CD4-positive, alpha-beta T cell treated with Interferon gamma for 1 hour (primary cell): ENCODE measurements at places on chromosomes 13 and 19.
A peak's percentile ranks its signal among the peaks of the same experiment; 100 is the strongest.

DNA sequence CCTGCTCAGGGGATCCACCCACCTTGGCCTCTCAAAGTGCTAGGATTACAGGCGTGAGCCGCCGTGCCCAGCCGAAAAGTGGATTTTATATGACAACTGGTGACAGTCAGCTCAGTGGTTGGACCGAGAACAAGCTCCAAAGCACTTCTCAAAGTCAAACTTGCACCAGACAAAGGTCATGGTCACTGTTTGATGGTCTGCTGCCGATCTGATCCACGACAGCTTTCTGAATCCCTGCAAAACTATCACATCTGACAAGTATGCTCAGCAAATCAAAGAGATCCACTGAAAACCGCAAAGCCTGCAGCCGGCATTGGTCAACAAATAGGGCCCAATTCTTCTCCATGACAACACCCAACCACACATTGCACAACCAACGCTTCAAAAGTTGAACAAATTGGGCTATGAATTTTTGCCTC, 21.6 kb upstream of the NAA16 start:
- no peak for DNase-seq

GRCh38 chr13:41313117-41313516, 2.0 kb downstream of the NAA16 start:
- DNase-seq: no peak

- DNase-seq: no peak
These were observed 36.8 kb upstream of the TM9SF2 start for GRCh38 chr13:99464441-99464949.

DNA sequence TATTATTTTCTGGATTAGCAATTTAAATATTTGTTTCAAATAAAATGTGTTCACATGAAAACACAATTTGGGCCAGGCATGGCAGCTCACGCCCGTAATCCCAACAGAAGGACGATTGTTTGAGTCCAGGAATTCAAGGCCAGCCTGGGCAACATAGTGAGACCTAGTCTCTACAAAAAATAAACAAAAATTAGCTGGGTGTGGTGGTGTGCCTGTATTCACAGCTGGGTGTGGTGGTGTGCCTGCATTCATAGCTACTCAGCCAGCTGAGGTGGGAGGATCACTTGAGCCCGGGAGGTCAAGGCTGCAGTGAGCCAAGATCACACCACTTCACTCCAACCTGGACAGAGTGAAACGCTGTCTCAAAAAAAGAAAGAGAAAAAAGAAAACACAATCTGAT, 46.4 kb downstream of the KPNA3 start:
- DNase-seq: no peak

DNA sequence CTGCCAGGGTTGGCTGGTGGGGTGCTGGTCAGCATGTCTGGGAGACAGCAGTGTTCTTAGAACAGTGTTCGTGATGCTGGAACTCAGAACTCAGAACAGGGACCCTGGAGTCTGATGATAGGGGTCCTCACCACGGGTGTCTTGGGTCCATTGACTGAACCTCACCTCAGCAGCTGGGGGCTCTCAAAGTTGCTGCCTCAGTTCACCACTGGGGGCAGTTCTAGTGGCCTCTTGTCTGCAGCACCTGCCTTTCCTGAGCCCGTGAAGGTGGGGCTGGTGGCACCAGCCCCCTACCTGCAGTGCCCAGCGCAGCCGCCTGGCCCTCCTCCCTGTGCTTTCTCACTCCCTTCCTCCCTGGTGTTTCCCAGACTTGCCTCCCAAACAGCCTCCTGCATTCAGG, 28.5 kb downstream of the SAFB start:
- DNase-seq: no peak

- peak; percentile 81 for DNase-seq
These were observed 8.0 kb downstream of the DNASE2 start for GRCh38 chr19:12872941-12873890.

GRCh38 chr19:34484328-34484727, 2.8 kb downstream of the WTIP start:
- no peak for DNase-seq

DNA sequence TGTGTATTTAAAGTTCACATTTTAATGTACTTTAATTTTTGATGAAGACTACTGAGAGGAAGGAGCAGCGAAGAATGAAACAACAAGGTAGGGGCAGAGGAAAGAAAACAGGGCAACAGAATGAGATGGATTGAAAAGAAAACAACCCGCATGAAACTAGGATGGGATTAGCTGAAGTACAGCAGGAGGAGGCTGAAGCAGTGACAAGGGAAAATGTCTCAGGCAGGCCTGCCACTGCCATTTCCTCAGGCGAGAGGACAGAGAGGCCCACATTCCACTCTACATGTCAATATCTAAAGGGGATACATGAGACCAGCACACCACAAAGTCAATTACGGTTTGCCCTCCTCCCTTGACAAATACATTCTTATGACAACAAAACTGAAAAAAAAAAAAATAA, 1703.2 kb downstream of the EFNB2 start:
- DNase-seq: no peak

DNA sequence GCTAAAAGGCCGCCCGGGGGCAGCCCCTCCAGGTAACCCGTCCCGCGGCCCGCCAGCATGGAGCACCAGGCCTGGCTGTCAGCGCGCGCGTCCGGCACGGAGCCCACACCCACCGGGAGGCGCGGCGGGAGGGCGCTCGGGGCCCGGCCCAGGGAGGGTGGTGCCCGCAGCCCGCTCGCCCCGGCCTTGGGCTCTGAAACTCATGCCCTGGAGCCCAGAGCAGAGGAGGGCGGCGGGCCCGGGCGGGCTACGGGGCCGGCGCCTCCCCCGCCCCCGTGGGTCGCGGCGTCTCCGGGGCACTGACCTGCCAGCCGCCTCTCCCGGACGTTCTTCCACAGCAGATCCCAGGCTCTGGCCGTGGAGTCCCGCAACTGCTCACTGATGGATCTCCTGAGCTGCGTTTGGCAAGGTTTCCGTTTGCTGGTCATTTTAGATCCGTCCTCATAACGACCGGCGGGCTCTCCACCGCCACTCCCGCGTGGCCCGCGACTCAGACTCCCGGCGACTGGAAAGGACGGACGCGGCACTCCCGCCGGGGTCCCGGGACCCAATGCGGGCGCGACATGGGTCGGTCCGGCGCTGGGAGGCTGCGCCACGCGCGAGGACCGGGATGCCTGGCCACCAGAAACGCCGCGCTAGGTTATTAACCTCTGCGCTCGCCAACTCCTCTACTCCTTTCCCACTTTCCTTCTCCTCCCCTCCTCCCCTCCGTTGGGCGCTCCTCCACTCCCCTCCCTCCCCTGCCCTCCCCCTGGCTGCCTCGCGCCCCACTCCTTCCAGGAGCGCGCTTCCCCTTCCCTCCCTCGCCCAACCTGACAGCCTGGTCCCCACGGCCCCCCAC, 64.7 kb upstream of the STARD13 start:
- DNase-seq: no peak

- DNase-seq: no peak
These were observed 16.4 kb upstream of the ZNF331 start for GRCh38 chr19:53521373-53522202.

DNA sequence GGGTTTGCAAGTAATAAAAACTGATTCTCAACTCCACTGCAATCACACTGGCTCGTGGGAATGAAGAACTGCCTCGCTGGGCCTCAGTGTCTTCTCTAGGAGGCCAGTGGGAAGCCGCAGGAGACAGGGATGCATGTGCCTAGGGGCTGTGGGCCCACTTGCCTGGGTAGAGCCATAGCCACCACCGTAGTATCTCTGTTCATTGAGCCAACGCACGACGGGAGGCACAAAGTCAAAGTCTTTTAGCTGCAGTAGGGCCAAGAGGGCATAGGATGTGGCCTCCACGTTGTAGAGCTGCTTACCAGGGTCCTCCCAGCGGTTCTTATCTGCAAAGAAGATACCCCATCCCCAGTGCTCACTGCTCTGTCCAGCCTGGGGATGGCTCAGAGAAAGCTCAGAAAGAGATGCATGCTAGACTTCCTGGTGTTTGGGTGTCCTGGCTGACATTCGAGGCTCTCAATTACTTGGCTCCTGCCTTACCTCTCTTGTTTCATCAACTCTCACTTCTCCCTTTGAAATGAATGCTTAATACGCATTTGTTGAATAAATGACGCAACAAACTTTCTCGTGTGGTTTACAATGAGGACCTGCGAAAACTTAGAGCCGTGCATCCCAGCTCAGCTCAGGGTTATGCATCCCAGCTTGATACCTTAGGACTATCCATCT, 16.1 kb upstream of the TNFSF14 start:
- DNase-seq: no peak

DNA sequence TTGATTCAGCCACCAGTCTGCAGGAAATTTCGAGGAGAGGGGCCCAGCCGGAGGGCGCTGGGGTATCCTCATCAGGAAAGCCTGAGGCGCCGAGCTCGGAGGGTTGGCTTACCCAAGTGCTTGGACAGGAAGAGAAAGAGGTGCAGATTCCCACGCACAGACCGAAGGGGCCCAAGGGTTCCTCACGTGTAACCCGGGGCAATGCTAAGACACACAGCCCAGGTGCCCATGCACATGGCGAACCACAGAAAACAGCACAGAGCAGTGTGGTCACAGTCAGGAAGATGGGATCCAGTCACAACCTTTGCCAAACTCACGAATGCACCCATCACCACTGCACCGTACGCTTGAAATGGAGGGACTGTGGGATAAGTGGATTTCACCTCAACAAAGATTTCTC, 30.9 kb downstream of the GRTP1 start:
- DNase-seq: no peak

GRCh38 chr19:55580628-55581144, at the start of gene ZNF579:
Gene ZNF579 (minus strand): TSS chr19:55580848. CDS start chr19:55579639, 1,209 bp downstream.
- DNase-seq: peak; percentile 74

DNA sequence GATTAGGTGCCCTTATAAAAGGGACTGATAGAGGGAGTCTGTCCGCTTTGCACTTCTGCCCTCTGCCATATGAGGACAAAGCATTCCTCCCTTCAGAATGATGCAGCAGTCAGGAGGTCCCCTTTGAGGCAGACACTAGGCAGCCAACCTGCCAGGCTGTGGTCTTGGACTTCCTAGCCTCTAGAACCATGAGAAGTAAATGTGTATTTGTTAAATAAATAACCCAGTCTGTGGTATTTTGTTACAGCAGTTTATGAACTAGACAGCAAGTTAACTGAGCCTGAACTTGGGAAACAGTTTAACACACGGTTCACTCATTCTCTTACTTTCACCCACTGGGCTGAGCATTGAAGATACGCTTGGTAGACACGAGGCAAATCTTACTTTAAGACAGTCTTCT, 313.2 kb downstream of the UQCRFS1 start:
- DNase-seq: no peak

- DNase-seq: no peak
These were observed 33.8 kb upstream of the GTF2F2 start for GRCh38 chr13:45086484-45086883.

DNA sequence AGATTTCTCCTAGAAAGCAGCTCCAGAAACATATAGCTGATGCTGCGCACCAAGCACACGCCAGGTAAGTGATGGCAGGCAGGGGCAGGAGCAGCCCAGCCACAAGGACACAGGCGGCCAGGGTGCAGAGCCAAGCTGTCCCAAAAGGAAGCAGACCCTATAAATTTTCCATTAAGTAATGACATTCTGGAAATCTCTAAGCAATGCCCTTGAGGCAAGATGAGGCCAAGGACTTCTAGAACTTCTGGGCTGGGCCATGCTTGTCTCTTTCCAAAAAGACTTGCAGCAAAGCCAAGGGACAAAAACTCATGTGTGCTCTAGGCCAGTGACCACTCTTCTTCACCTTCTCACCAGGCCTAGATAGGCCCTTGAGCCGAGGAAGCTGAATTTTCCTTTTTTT, 42.2 kb upstream of the EPHX3 start:
- DNase-seq: no peak

- no peak for DNase-seq
These were observed 51.1 kb downstream of the LMO7 start for GRCh38 chr13:75687150-75687763.

GRCh38 chr13:87884884-87885283, 213.7 kb downstream of the SLITRK5 start:
- DNase-seq: no peak

- no peak for DNase-seq
These were observed 41.8 kb downstream of the UGGT2 start for GRCh38 chr13:96011291-96011872.

- no peak for DNase-seq
These were observed 576.9 kb downstream of the IRS2 start for GRCh38 chr13:109209526-109209925.

GRCh38 chr13:99469041-99469440, 32.2 kb upstream of the TM9SF2 start:
- DNase-seq: no peak

- no peak for DNase-seq
These were observed 19.0 kb upstream of the ISYNA1 start for GRCh38 chr19:18456974-18457373.

- no peak for DNase-seq
These were observed 913.3 kb downstream of the UQCRFS1 start for GRCh38 chr19:28299649-28300048.

GRCh38 chr13:66312312-66313087, 917.6 kb downstream of the PCDH9 start:
- no peak for DNase-seq

- DNase-seq: no peak
These were observed 39.9 kb downstream of the PCCA start for GRCh38 chr13:100128838-100129237.

DNA sequence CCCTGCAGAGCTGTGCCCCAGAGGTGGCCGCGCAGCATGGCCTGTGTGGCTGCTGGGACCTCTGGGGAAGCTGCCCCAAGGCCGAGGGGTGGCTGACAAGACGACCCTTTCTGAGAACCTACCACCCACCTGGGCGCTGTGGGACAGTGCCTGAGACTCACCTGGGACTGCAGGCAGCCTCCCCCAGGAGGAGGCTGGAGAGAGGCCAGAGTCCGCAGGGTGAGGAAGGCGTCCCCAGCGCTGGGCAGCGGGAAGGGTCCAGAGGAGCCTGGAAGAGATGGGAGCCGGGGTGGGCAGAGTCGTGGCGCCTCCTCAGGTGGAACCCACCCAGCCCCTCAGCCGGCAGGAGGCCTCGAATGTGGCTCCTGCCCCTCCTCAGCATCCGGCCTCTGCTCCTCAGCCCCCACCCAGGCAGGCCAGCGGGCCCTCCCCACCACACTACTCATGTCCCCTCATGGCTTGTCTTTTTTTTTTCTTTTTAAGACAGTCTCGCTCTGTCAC, 25.3 kb downstream of the CILP2 start:
- DNase-seq: no peak

GRCh38 chr13:59641817-59642216, 521.9 kb downstream of the DIAPH3 start:
- no peak for DNase-seq

DNA sequence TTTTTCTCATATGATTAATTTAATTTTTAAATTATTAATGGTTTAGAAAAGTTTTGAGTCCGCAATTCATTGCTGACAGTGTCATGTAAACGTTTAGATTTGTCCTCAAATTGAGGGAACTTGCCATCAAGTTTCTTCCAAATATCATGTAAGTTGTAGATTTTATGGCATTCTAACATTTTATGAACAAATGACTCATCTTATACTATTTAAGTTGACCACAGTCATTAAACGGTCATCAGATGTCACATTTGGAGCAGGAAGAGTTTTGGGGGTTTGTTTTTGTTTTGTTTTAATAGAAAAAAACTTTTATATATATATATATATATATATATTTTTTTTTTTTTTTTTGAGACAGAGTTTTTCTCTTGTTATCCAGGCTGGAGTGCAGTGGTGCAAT, 4.3 kb downstream of the ZNF114 start:
- DNase-seq: no peak
